Pancreas (tissue), 10 donors: ENCODE measurements at places on chromosomes 11 and 22. TPM values are rescaled to one million over a fixed set of nuclear protein-coding genes. Genes with fewer than 3 reads are reported as not detected.

The CEP126 gene
- 0.47 TPM for total RNA-seq

The OR52K2 gene
- total RNA-seq = not detected

The PNPLA5 gene
- not detected for total RNA-seq

DNA sequence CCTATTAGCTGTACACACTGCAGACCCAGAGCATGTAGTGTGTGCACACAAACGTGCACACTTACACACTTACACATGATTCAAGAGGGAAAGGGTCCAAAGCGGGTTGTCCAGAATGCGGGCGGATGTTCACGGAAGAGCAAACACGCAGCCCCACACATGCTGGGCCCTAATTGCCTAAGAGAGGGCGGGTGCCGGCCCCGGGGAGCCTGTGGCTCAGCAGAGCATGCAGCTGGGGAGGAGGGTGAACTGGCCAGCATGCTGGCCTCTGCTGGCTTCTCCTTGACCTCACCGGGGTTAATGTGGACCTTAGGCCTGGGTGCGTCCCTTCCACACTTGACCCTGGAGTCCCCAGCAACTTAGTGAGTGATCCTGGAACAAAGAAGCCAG lies 816.3 kb downstream of the BRD1 start:
- no peak for DNase-seq

DNA sequence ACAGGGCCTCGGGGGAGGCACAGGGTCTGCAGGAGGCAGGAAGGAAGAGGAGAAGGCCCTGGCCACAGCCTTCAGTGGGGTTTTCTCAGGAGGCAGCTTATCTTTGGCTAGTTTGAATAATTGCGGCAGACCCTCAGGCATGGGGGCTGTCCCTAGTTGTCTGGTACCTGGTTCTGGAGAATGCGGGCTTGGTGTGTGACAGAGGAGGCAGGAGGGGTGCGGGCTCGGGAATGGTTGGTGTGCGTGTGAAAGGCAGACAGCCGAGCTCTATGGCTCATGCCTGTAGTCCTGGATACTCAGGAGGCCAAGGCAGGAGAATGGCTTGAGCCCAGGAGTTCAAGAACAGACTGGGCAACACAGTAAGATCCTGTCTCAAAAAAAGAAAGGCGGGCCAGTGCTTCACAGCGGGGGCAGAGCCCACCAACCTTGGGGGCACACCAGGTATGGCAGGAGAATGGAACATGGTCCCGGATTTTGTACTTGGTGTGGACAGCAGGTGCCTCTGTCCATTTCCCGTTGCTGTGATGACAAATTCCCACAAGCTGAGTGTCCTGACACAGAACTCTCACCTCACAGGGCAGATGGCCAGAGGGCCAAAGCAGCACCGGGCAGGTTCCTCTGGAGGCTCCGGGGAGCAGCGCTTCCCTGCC lies 640.6 kb downstream of the TBC1D22A start:
- no peak for DNase-seq
